ENCODE measurements at places on chromosomes 6 and 20. TPM values are rescaled to one million over a fixed set of nuclear protein-coding genes. Genes with fewer than 3 reads are reported as not detected.
A peak's percentile ranks its signal among the peaks of the same experiment; 100 is the strongest.

- no peak for DNase-seq
Measured at GRCh38 chr6:149037051-149037671, 280.4 kb upstream of the TAB2 start.

- DNase-seq = no peak
Measured at GRCh38 chr20:10986586-10986985, 312.8 kb upstream of the JAG1 start.

GRCh38 chr20:15823718-15824117 is 749.5 kb downstream of the KIF16B start:
- no peak for DNase-seq

DNA sequence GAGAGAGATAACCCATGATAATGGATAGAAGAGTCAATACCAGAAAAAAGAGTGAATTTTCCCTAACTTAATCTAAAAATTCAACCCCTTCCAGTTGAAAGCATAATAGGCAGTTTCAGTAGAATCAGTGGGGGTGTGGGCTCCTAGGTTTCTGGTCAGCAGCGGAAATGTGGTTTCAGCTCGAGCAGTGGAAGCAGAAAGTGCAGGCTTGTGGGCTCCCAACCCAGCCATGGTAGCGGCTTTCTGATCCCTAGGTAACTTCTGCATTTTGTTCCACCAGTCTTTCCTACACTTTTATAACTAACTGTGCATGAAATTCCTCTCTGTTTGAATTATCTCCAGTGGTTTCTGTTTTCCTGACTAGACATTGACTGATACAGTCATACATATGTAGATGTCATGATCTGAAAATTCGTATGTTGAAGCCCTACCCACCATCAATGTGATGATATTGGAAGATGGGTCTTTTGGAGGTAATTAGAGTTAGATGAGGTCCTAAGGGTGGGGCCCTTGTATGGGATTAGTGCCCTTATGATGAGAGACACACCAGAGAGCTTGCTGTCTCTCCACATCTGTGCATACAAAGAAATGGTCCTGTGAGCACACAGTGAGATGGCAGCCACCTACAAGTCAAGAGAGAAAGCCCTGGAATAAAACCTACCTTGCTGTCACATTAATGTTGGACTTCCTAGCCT is 6.5 kb upstream of the DDO start:
- DNase-seq = no peak

- DNase-seq = no peak
Measured at GRCh38 chr6:15358579-15359327, 112.9 kb downstream of the JARID2 start.

DNA sequence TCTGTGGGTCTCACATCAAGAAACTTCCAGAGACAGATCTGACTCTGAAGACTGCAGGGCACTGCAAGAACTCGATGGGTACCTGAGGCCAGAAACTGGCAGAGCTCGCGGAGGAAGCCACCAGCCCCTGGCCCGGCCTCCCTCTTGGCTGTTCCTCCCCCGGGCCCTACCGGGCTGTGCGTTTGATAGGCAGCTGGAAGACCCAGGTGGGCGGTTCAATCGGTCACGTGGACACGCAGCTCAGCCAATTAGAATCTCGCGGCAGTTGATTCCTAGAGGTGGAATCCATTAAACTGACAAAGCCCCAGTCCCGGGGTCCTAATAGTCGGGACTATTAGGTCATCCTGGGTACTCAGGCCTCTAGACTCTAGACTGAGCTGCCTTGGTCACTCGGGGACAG is 154.2 kb upstream of the PROKR2 start:
- no peak for DNase-seq

GRCh38 chr20:63521602-63522001 is 1.0 kb downstream of the PPDPF start:
- DNase-seq = no peak

DNA sequence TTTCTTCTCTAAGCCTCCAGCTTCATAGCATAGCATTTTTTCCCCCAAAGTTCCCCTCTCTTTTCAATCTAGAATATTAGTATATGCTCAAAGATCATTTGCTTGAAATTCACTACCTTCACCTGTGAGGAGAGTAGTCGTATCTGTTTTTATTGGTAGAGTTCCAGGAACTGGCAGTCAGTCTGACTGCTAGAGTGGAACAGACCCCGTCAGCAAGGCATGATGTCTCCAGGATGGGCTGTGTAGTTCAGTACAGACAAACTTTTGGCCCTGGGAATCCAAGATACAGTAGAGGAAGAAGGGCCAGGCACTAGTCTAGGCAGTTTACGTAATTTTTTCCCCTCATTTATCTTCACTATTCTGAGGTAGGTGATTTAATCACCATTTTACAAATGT is 29.1 kb downstream of the RALY start:
- DNase-seq = no peak

DNA sequence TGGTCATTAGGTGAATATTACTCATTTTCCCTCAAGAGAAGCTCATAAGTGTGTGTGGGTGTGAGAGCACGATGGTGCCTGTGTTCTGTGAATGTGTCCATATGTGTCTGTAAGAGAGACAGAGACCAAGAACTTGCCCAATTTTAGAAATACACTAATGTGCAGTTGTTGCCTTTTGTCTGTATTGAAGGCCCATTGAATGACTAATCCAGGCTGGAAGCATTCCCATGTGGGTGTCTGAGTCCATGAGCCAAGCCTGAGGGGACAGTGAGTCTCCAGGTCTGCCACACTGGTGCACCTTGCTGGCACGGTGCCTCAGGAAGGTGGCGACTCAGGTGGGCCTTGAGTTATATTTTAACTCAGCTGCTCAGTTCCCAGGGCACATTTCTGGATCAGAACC is 25.5 kb upstream of the ASXL1 start:
- peak; percentile 75 for DNase-seq

DNA sequence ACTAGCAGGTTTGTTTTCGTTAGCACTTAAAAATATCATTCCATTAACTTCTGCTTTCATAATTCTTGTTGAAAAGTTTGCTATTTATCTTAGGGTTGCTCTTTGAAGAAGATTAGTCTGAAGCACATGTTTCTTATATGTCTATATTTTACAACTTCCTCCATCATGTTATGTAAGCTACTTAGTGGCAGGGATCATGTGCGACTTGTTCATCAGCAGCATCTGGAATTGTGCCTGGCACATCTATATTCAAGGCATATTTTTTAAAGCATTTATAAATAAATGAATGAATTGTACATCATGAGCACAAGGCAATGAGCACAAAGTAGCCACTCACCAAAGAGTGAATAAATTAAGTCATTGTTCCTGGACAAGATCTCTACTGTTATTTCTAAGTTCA is 187.2 kb upstream of the COL21A1 start:
- no peak for DNase-seq

DNA sequence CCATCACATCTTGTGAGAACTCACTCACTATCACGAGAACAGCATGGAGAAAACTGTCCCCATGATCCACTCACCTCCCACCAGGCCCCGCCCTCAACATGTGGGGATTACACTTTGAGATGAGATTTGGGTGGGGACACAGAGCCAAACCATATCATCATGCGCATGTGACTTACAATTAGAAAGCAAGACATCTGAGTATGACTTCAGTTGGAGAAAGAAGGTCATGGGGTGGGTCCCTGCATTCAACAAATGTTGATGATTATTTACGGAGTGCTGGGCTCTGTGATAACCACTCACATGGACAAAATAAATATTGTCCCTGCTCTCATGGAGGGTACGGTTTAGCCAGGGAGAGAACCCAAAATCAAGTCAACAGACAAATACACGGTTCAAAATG is 37.9 kb downstream of the VSTM2L start:
- DNase-seq = peak; percentile 18

DNA sequence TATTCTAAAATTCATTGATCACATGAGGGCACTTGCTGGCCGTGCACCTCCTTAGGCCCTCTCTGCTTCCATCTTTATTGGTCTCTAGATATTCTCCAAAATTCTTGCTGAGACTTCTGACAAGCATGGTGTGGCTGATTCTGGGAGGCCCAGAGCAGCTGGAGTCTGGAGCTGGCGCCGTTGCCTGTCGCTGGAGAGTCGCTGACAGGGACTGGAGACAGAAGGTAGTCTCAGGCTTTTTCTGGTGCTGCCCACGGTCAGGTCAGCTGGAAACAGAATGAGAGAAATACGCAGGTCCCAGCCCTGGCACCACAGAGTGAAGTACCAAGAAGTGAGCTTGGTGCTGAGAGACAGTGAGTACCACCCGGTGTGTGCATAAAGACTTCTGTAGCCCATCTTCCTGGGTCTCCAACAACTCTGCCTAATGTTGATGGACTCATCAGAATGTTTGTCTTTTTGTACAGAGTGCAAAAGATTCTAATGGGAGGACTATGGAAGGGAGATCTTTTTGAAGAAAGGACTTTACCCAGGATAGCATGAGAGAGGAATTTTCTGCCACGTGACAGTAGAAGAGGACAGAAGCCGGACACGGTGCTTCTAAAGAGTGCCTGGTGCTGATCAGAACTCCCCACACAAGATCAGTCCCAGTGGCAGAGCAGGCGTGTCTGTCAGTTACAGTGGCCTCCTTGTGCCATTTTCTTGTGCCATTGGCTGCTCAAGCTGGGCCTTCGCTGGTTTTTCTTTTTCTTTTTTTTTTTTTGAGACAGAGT is 1.8 kb upstream of the ALDH8A1 start:
- DNase-seq = peak; percentile 70

DNA sequence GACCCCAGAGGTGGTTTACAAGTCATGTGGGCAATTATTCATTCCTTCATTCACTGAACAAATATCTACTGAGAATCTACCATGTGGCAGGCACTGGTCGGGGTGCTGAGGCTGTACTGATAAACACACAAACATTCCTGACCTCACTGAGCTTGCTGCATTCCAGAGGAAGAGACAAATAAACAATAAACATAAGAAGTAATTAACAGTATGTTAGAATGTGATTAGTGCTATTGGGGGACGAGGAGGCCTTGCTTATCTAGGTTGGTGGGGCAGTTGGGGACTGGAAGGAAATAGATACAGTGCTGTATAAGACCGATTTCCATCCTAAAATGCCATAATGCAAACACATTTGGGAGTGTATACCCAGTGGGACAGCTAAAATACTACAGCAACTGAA is 44.1 kb downstream of the MAK start:
- no peak for DNase-seq

DNA sequence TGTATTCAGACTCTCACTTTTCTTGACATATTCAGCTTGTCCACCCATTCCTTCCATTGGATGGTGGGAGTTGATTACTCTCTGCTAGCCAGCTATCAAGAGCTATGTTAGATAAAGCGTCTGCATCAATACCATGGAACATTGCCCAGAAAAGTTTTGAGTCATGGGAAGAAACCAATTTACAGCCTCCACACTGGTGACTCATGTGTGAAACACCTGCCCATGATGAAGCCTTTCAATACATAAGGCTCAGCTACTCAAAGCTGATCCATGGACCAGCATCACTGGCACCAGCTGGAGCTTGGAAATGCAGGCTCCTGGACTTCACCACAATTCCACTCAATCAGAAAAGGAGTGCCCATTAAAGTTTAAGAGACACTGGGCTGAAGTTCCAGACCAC is 16.1 kb downstream of the PLA2G7 start:
- DNase-seq = no peak

DNA sequence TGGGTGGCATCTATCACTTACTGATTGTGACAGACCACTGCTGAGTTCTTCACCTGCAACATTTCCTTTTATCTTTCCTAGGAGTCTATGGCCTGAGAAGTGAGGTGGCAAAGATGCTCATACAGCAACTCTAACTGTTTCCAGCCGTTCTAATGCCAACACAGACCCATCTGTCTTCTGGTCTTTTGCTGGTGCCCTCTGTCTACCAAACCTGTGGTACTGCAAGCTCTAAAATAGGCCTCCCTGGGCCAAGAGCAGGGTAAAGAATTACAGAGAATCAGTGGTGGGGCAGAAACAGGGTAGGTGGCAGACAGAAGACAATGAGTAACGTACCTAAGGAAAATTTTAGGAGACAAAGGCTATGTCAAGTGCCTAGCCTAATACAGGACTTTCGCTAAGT is 611.0 kb upstream of the FLRT3 start:
- no peak for DNase-seq

DNA sequence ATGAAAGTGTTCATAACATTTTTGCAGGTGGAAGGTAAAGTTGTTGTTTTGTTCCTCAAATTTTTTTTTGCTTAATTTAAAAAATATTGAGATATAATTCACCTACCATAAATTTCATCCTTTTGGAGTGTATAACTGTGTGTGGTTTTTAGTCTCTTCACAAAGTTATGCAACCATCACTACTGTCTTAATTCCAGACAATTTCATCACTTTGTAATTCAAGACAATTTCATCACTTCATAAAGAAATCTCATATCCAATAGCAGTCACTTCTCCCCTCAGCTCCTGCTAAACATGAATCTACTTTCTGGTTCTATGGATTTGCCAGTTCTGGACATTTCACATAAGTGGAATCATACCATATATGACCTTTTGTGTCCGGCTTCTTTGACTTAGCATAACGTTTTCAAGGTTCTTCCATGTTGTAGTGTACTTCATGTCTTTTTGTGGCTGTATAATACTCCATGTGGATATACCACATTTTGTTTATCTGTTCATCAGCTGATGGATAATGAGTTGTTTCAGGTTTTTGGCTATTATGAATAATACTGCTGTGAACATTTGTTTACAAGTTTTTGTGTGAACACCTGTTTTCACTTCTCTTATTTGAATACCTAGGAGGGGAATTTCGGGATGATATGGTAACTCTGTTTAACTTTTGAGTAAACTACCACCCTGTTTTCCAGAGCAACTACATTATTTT is 18.8 kb downstream of the ZFAND3 start:
- no peak for DNase-seq

DNA sequence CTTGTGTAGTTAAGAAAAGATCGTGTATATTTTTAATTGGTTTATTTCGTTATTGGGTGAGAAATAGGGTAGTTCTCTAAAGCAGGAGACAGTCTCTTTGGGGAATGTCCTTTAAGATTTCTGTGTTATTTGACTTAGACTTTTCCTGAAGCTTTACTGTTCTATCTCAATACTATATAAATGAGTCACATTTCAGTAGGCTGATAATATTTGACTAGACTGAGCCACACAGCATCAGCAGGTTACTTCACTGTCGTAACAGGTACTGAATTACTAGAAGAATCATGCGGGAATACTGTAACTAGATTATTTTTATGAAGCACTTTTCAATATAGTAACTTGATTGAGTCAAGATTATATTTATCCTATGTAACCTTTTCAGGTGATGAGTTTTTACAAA is 1.4 kb downstream of the SMAP1 start:
- no peak for DNase-seq

DNA sequence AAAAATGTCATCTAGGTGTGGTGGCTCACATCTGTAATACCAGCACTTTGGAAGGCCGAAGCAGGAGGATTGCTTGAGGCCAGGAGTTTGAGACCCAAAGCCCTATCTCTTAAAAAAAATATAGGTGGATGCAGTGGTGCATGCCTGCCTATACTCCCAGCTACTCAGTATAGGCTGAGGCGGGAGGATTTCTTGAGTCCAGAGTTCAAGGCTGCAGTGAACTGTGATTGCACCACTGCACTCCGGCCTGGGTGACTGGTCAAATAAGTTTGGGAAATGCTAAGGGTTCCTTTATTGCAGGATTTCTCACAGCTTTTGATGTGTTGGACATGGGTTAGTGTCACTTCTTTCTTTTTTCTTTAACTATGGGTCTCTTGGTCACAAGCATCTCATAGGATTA is 261.3 kb downstream of the PLCB1 start:
- no peak for DNase-seq

LAMA2 gene
- 5.3 TPM for total RNA-seq

MYL9 gene
- total RNA-seq = 22.8 TPM

PRR18 gene
- 2.0 TPM for total RNA-seq

Data from left lobe of liver (tissue), 2 donors.